Activated CD4-positive, alpha-beta T cell treated with anti-CD3 and anti-CD28 coated beads, Interleukin-2, amount 10 ng/mL, durations not matched to agents 24 days and 14 days (primary cell): ENCODE measurements at places on chromosomes 11 and 22.

DNA sequence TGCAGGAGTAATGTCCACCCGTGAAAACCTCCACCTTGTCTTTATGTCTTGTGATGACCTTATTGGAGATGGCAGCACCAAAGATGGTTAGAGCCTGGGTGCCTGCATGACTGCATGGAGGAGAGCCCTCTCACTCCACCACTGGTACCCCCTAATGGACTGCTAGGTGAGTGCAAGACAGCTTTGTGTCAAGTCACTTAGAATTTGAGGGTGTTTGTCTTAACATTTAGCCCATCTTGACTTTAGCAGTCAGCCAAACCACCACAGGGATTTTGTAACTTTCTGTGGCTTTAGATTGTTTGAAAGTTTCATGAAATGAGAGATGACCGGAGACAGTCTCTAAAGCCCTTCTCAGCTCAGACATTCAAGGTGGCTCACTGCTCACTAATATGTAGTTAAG lies 232.9 kb upstream of the NCAM1 start:
- no peak for DNase-seq

- peak; percentile 85 for DNase-seq
These were observed 1.3 kb downstream of the GNG3 start for GRCh38 chr11:62708793-62709192.

DNA sequence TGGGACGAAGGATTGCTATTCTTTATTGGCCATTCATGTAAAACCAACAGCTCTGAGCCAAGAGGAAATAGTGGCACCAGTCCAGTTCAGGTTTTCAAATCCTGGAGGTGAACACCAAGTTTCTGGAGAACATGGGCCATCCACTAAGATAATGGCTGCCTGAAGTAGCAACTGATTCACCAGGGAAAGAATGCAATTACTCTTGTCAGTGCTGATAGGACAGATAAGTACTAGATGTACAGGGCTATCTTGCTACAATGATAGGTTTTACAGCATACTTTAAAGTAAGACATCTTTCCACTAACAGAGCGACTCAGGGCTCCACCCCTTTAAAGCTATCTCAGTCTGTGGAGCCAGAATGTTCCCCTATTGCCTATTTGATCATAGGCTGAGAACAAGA lies 36.8 kb upstream of the APOA1 start:
- no peak for DNase-seq

- DNase-seq, result no peak
These were observed 2.7 kb downstream of the MYO18B start for GRCh38 chr22:25744694-25745093.

- DNase-seq, result no peak
These were observed 169.4 kb upstream of the SYT13 start for GRCh38 chr11:45455536-45455935.

DNA sequence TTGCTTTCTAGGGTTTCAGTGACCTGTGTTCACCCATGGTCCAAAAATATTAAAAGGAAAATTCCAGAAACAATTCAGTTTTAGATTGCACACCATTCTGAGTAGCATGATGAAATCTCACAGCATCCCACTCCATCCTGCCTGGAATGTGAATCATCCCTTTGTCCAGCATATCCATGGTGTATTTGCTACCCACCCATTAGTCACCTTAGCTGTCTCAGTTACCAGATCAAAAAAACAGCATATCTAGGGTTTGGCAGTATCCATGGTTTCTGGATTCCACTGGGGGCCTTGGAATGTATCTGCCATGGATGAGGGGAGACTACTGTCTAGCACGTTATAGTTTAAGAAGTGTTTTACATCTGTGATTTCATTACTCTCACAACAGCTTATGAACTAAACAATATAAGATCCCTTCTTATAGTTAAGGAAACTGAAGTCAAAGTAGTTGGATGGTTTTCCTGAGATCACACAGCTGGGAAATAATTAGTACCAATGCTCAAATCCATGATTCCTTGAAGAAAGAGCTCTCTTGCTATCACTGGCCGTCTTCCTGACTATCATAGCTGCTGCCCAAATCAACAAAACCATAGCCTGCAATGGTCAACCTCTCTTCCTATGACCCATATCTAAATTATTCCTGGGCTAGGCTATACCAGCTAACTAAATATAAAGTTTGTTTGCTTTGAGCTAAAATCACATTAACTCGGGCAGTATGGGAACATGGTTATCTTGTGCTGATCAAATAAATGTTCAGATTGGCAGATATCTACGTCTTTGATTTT lies 122.6 kb downstream of the MICAL2 start:
- no peak for DNase-seq

GRCh38 chr11:123473941-123474677 lies 44.0 kb downstream of the GRAMD1B start:
- DNase-seq, result no peak

- peak; percentile 63 for DNase-seq
These were observed 3.3 kb downstream of the FXYD6 start for GRCh38 chr11:117872975-117873827.

DNA sequence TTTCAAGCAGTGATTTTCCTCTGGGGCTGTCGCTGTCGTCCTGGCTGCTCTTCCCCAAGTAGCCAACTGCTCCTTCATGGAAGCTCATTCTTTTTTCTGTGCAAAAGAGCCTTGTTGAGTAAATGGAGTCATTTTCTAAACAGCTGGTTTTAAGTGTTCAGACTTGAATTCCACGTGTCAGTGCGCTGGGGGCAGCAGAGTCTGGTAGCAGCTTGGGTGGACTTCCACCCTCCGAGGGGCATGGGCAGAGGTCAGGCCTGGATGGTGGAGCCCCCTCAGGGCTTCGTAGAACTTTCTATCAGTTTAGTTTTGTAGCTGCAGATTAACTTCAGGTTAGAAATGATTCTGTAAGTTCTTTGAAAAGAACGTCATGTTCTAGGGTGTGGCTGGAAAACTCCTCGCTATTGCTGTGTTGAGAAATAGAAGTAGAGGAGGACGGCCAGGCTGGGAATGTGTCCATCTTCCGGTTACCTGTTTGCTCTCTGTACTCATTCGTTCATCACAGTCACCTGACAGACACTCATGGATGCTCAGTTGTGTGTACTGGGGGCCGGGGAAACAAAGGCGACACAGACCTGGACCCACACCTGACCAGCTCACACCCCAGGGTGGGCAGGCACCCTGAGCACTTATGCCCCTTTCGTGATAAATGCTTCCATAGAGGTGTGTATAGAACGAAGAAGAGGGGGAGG lies 270.7 kb downstream of the TBC1D22A start:
- no peak for DNase-seq

DNA sequence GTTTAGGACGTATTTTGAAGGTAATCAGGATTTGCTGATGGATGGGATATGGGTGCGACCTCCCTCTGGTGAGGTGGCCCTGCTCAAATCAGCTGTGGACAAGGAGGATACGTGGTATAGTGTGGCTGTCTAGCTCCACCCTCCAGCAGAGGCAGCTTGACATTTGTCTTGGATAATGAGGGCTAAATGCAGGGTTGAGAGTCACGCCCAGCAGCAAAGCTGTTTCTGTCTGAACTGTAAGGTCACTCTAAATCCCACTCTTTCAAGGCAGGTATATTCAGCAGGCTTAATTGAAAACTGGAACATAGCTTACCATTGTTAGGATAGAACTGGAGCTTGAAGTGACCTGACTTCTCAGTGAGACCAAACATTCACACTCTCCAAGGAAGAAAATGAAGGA lies 98.7 kb downstream of the SWAP70 start:
- DNase-seq, result no peak

DNA sequence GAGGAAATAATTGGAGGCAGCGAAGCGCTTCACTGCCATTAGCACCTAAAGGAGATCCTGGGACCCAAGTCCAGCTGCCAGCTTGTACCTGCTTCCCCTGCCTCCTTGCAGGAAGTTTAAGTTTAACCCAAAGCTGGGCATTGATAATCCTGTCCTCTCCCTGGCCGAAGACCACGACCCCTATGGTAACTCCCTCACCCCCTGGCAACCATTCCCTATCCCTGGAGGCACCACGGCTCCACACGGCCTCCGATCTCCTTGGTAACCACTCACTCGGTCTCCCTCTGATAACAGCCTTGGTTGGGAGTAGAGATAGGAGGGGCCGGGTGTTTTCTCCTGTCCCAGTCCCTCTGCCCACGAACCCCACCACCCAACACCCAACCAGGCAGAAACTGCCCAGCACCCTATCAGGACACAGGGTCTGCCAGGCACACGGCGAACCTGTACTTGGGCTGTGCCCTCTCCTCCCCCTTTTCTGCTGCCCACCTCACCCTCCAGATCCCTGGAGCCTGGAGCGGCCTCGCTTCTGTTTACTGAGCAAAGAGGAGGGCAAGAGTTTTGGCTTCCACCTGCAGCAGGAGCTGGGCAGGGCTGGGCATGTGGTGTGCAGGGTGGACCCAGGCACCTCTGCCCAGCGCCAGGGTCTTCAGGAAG lies 833 bp downstream of the NHERF4 start:
- no peak for DNase-seq

DNA sequence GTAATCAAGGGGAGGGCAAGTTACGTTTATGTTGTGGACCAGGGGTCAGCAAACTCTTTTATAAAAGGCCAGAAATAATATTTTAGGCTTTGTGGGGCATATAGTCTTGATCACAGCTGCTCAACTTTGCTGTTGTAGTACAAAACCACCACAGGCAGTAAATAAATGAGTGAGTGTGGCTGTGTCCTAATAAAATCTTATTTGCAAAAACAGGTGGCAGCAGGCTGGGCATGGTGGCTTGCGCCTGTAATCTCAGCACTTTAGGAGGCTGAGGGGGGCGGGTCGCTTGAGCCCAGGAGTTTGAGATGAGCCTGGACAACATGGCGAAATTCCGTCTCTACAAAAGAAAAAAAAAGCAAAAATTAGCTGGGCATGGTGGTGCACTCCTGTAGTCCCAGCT lies 57.9 kb upstream of the NUP160 start:
- DNase-seq, result no peak

GRCh38 chr11:8225589-8226036 lies 38.1 kb downstream of the LMO1 start:
- DNase-seq, result peak; percentile 88

DNA sequence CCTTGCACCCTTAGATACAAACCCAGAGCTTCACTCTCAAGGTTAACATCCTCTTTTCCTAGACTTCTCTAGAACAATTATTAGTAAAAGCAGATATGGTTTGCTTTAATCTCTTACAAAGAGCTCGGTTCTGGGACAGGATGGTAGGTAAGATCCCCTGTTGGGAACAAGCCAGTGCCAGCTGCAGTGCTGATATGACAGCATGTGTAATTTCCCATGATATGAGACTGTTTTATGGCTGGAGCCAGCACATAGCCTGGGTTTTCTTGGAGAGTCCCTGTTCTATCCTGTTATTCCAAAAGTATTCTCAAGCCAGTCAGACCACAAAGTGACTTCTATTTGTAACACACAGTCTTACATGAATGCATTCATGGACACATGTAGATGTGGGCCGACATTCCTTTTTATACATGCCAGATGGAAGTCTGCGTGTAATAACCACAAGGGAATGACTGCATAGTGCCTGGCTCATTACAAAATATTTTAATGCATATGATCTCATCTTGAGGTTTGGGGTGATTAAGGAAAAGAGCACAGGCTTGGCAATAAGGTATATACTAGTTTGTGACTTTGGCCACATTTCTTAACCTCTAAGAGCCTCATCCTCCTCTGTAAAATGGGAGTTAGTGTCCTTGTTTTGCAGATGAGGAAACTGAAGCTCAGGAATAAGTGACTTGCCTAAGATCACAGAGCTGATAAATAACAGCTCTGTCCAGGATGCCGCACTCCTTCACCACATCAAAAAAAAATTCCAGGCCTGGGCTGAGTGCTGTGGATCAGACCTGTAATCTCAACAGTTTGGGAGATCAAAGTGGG lies 21.8 kb downstream of the CLMP start:
- DNase-seq, result no peak

- no peak for DNase-seq
These were observed 5.7 kb downstream of the SIGIRR start for GRCh38 chr11:409008-409599.

DNA sequence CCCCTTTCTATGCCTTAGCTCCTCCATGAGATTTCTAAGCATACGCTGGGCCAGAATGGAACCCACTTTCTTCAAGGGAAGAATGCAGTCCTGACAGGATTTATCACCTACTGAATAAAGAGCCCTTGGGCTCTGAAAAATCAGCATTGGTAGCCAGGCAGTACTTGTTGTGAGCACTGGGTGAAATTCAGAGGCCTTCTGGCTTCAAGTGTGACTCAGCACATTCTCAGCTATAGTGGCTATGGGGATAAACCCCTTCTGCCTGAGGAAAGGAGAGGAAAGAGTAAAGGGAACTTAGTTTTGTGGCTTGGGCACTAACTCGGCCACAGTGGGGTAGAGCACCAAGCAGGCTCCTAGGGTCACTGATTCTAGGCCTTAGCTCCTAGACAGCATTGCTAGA lies 574.8 kb downstream of the JRKL start:
- DNase-seq, result no peak

DNA sequence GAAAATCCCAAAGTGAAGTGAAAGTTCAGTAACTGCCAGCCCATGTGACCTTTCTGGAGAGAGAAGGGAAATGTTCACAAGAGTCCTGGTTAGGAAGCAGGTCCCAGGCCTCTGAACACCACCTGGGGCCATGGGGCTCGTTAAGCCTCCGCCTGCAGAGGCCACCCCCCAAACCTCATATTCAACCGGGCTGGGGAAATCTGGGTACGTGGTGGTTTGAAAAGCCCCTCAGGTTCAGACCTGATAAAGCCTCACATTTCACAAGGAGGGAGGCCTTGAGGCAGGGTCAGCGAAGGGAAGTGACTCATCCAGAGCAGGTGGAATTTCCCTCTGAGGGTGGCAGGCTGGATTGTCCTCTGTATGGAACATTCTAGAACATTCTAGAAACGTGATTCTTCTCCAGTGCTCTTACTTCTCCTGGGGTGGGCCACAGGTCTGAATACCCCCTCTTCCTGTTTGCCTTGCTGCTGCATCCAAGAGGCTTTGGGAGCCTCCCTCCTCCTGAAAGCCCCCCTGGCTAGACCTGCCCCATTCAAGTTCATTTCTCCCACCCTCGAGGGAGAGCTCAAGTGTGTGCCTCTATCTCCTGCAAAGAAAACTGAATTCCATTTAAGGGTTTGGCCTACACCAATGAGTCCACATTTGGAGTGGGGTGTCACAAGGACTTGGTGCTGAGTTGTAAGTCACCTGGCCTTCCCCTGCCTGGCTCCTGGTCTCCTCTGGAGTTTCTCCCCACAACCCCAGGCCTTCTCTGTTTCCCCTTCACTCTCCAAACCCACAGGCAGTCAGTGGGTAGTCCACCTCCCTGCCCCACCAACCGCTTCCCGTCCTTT lies 6.3 kb downstream of the FXYD2 start:
- peak; percentile 87 for DNase-seq

DNA sequence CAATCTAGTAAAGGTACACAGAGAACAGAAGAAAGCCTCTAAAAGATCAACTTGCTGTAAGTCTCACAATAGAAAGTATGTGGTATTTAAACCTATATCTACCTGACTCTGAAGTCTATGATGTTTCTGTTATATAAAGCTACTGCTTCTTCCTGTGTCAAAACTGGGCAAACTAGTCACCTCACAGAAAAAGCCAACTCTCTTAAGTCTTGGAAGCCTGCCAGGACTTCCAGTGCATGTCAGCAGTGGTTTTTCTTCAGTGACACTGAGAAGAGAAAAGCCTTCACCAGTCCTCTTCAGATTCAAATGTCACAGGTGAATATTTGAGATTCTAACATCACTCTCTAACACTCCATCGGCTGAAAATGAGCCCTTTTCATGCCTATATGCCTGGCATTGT lies 808.0 kb downstream of the DLG2 start:
- no peak for DNase-seq
